ENCODE measurements at places on chromosomes 12 and 14. TPM values are rescaled to one million over a fixed set of nuclear protein-coding genes. Genes with fewer than 3 reads are reported as not detected.

The TBX3 gene
- 1.1 TPM for total RNA-seq

The PPFIA2 gene
- total RNA-seq = not detected

The KCNJ8 gene
- not detected for total RNA-seq

The MIP gene
- not detected for total RNA-seq

The NEUROD4 gene
- not detected for total RNA-seq

DNA sequence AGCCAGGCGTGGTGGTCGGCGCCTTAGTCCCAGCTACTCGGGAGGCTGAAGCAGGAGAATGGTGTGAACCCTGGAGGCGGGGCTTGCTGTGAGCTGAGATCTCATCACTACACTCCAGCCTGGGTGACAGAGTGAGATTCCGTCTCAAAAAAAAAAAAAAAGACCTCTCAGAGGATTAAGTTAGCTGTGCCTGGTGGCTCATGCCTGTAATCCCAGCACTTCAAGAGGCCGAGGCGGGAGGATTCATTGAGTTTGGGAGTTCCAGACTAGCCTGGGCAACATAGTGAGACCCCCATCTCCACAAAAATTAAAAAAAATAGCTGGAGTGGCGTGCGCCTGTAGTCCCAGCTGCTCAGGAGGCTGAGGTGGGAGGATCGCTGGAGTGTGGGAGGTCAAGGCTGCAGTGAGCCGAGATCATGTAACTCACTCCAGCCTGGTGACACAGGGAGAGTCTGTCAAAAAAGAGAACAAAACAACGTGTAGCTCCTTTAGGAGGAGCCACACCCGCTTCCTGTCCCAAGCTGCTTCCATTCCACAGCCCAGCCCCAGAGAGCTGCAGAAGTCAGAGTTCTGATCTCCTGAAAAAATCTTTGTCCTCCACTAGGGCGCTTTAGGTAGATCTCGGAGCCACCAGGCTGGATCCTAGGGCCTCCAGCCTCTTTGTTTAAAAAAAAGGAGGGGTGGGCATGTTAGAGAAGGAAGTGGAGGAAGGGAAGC is 11.5 kb upstream of the ULK1 start:
- no peak for DNase-seq

- peak; percentile 52 for DNase-seq
Observed at GRCh38 chr12:119869720-119870119, 7.4 kb downstream of the CIT start.

DNA sequence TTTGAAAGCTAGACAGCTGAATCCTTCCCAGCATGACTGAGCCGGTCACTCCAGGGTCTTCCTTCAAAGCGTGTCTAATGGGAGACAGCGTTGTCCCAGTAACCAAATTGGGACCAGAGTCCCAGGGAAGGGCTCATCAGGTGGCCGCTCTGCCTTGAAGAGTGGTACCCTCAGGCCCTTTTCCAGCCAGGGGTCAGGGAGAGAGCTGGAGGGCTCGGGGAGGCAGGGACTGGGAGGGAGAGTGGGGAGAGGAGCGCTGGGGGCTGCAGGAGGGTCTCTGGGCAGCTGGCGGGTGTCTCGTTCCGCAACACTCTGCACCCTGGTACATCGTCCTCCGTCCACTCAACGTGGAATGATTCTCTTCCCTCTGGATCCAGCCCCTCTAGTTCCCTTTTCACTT is 1.6 kb upstream of the RTL1 start:
- DNase-seq = no peak

DNA sequence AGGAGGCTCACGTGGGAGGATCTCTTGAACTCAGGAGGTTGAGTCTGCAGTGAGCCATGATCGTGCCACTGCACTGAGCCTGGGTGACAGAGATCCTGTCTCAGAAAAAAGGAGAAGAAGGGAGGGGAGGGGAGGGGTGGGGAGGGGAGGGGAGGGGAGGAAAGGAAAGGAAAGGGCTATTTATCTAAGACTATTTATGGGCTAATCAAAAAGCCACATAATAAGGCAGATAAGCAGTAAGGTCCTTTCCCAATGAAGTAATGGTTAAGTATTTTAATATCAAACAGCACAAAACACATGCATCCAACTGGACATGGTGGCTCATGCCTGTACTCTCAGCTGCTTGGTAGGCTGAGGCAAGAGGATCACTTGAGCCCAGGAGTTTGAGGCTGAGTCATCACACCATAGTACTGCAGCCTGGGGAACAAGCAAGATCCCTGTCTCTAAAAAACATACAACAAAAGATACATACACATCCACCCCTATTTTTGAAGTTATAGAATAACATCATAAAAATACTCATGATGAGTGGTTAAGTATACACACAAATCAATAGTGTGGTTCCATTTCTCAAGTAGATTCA is 9.7 kb downstream of the PAWR start:
- DNase-seq = peak; percentile 33

GRCh38 chr12:25251769-25252168 is 1.0 kb upstream of the KRAS start:
- no peak for DNase-seq

DNA sequence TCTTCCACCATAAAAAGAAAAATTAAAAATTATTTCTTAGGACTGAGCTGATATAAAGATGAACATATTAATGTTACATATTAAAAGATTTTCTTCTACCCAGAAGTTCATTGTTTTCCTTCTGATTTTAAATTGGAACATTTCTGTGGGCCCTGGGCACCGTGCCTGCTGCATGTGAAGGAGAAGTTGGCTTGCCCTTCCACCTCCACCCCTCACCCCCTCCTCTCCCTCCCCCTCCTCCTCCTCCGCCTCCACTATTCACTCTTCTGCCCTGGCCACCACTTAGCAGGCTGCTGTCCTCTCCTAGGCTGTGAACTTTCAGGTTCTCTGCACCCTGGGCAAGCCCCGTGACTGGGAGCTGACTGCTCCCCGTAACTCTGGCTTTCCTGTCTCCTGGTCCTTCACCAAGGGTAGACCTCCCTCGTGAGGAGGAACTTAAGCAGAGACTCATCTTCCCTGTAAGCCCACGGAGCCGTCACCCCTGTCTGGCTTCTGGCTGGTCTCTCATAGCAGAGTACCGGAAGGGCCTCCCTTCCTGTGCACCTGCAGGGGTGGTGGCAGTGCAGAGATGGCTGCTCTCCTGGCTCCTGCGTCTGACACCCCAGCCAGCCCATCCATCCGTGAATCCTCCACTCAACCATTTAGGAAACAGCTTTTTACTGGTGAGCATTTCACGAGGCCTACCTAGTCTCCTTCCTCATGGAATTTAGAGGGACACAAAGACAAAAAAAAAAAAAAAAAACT is 12.8 kb downstream of the TUNAR start:
- DNase-seq = no peak

DNA sequence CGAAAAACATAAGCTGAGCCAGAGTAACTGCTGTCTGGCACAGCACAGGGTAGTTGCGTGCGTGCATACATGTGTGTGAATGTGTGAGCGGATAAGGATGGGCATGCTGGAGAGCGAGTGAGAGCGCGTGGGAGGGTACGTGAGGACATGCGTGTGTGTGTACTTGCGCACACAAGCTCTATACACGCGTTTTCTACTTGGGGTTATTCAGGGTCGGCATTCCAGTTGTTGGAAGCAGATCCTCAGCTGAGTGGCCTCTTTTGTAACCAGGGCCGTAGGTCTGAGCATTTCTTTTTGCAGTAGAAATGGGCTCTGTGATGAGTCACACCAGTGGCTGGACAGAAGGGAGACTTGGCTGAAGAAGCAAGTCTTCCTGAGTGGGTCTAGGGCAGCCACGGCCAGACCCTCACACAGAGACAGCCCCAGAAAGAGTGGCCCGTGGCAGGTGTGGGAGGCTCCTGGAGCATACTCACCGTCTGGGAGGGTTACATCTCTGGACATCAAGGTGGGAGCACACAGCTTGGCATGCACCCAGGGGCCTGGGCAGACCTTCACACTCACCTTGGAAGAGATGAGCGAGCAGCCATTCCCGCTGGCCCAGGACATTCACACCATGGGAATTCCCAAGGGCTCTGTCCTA is 78.0 kb downstream of the LRRC74A start:
- DNase-seq = no peak

GRCh38 chr12:100857971-100858370 is 63.4 kb downstream of the ANO4 start:
- no peak for DNase-seq

- no peak for DNase-seq
Observed at GRCh38 chr14:77859934-77860570, 60.1 kb downstream of the ADCK1 start.

DNA sequence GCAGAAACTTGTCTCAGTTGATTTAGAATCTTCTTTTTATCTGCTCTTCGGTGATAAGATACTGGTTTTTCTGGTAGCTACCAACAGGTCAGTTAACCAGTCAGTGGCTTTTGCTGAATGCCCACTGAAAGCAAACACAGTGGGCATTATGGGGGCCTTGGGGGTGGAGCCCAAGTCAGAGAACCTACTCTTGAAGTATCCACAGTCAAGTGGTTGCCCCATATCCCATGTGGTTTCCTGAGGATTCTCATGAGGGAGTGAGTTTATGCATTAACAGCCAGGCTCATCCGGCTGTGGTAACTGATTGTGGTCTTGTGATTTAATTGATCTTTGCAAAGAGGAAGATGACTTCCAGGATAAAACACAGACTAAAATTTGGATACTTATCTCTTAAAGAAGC is 83.7 kb downstream of the ST8SIA1 start:
- no peak for DNase-seq

DNA sequence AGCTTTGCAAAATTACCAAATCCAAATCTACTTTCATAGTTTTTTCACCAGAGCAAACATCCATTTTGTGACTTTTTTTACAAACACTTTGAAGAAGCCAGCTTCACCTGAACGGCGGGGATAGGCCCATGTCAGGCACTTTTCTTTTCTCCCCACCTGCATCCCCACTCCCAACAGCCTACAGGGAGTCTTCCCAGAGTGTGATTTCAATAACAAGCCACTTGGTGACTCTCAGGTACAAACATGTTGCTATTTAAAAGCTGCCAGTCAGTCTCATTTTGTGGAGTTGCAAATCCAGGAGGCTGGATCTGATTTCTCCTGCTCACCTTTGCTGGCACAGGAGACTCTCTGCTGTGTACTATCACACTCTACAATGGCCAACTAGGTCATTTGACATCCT is 285.5 kb downstream of the KCNH5 start:
- no peak for DNase-seq

GRCh38 chr12:25328072-25328712 is 77.5 kb upstream of the KRAS start:
- DNase-seq = no peak

- no peak for DNase-seq
Observed at GRCh38 chr14:53563628-53564027, 393.0 kb downstream of the BMP4 start.
